ENCODE measurements at places on chromosomes 2 and 18.

DNA sequence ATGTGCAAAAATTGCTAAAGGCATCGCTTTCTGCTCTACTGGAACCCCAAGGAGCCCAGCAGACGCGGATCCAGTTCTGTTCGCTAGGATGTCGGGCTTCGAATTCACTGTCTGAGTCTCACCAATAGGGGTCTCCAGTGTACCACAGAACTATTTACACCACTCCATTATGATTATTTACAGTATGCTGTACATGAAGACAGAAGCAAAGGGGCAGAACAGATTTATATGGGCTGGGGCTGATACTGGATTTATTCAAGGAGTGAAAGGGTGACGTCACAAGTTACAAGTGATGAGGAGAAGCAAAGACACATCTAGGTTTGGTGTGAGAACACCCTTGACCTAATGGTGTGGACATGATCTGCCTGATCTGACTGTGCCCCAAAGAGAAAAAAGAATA is 185.3 kb upstream of the ATP5MC3 start:
- DNase-seq, result no peak

GRCh38 chr2:11437602-11438001 is 28.4 kb downstream of the E2F6 start:
- DNase-seq, result no peak

DNA sequence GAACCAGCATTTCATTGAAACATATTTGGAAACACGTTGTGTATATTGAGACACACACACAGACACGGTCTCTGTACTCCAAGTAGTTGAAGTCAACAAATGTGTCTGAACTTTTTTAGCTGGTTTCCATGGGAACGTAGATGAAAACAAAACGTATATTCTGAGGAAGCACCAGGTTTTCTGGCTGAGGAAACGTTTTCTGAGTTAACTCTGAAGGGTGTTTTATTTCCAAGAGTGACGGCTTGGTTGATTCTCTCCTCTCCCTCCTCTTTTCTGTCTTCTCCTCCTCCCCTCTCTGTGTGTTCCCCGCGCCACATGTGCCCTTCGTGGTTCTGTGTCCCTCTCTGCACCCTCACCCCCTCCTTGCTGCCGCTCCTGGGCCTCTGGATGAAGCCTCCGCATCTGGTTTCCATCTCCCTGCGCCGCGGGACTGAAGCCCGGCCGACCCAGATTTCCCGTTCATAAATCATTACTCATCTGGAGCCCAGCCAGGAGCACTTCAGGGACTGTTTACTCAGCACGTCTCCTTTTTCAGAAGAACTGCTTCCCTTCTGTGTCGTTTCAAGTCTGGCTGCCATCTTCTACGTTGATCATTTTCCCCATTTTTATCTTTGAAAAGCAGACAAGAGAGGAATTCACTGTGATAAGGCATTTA is 122.7 kb downstream of the COL6A3 start:
- DNase-seq, result no peak

- DNase-seq, result no peak
Measured at GRCh38 chr2:226664140-226664539, 135.5 kb downstream of the IRS1 start.

DNA sequence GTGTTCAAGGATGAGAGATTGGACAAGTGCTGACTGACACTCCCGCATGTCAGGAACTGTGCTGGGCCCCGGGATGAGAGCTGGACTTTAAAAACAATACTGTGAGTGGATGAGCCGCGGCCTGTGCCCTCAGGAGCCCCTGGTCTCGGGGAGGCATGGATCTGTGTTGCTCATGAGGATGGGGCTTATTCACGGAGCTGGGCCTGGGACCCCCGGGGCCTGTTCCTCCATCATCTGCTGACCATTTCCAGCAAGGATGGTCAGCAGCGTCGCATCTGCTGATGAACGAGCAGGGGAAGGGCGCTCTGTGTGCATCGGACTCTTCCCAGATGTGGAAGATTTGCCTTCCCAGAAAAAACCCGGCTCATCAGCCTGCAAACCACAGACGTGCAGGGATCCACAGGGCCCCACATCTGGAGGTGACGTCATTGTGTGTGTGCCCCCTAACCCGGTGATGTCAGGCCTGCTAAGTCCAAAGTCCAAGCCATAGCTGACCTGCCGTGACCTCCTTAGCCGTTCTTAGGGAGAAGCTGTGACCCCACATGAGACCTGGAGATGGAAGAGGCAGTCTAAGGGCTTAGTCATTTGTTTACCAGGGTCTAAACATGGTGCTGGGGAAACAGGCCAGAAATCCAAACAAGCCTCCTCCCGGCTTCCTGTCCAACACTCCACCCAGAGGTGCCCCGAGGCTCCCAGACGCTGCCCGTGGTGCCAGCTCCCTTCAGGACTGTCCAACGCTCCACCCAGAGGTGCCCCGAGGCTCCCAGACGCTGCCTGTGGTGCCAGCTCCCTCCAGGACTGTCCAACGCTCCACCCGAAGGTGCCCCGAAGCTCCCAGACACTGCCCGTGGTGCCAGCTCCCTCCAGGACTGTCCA is 143.9 kb downstream of the PXDN start:
- DNase-seq, result no peak

- DNase-seq, result no peak
Measured at GRCh38 chr2:180122874-180123273, 115.8 kb upstream of the CWC22 start.

DNA sequence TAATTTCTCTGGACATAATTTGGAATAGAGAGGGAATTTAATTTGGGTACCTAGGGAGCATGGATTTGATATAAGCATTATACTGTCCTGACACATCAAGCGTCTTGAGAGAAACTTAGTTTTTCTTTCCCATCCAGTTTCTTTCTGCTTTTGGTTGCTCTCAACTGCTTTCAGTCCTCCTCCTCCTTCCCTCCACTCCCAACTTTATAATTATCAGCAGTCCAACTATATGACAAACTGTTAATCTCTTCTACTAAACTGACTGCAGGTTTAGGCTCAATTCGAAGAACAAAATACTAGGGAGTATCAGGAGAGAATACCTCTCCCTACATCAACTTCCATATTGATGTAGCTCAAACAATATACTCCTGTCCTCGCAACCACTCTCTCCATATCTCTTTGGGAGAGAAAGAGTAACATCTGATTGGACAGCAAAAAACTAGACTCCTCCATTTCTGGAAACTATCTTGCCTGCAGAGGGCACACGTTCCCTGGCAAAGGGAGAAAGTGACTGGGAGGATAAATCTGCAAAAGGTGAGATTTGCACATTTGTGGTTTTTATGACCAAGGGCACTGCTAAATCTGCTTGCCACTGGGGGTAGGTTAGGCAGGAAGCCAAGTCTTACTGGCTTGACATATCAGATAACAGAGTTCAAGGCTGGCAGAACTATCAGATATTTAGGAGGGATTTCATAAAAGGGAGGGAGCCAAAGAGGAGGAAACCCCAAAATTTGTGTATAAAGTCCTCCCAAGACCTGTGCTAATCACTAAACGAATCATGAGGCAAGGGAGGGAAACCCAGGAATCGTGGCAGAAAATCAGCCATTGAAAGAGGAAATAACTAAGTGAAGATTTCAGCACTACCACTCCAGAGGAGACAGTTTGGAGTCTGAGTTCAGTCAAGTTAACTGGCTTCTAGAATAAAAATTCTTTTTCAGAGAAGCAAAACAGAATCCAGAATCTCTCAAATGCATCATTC is 40.0 kb downstream of the ICA1L start:
- DNase-seq, result no peak

- DNase-seq, result no peak
Measured at GRCh38 chr18:56903686-56904085, 243.2 kb upstream of the BOD1L2 start.

DNA sequence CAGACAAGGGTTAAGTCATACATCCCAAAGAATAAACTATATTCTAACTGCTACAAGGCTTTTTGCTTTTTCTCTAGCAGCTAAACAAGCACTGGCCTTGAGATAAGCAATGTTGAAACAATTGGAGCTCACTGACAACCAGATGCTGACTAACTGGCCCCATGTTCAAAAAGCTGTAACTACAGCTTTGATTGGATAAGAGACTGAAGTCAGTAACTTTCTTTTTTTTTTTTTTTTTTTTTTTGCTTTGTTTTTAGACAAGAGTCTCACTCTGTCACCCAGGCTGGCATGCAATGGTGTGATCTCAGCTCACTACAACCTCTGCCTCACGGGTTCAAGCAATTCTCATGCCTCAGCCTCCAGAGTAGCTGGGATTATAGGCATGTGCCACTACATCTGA is 45.4 kb upstream of the TMEM163 start:
- no peak for DNase-seq

GRCh38 chr18:11860594-11861450 is 9.6 kb downstream of the CHMP1B start:
- DNase-seq, result no peak

GRCh38 chr2:216339456-216340279 is 32.6 kb downstream of the MARCHF4 start:
- no peak for DNase-seq

GRCh38 chr18:73842795-73843394 is 304.7 kb downstream of the FBXO15 start:
- peak; percentile 53 for DNase-seq

DNA sequence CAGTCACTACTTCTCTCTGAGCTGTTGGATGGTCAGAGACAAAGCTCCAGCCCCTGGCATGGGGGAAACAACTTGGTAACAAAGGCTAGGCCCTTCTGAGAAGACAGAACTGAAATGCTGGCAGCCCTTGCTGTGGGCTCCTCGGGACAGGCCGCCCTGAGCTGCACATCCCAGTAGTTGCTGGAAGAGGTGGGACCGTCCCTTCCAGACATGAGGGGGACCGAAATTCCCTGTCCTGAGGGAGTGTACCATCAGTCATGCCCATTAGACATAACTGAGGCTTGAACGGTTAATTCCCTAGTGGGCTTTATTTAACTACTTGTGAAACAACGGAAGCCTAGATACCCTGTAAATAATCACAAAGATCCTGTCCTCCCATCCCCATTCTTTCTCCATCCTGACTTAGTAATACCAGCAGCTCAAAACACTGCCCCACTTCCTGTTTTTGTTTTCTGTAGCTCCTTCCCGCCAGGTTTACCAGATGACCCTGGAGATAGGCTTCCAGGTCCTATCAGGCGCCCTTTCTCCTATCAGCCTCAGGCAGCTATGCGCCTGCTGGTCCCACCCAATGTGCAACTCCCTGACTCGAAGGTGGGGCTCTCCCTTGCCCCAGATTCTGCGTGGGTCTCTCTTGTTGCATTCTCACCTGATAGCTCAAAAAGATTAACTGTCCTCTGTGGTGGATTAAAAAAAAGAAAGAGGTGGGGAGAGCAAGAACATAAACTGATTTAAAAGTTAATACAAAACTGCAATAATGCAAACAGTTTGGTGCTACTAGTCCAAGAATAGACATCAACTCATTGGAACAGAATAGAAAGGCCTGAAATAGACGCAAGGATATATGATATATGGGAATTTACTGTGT is 37.0 kb upstream of the NT5DC4 start:
- DNase-seq, result no peak

DNA sequence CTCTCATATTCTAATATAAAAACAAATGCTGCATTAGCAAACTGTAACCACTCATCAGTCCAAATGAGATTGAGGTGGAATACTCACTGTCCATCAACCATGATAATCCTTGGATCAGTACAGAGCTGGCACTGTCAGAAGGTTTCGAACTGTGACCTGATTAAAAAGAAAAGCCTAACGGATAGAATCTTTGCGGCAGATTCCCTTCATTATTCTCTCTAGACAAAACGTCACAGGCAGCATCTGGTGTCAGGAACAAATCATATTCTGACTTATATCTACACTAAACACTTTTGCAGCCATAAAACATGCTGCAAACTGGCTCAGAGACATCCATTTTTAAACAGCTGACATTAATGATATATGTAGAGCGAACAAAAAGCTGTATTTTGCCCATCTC is 677.7 kb upstream of the NXPH2 start:
- DNase-seq, result no peak

- no peak for DNase-seq
Measured at GRCh38 chr18:69400976-69401225, 213 bp downstream of the DOK6 start.

- no peak for DNase-seq
Measured at GRCh38 chr2:239726091-239726591, 299.0 kb downstream of the NDUFA10 start.

DNA sequence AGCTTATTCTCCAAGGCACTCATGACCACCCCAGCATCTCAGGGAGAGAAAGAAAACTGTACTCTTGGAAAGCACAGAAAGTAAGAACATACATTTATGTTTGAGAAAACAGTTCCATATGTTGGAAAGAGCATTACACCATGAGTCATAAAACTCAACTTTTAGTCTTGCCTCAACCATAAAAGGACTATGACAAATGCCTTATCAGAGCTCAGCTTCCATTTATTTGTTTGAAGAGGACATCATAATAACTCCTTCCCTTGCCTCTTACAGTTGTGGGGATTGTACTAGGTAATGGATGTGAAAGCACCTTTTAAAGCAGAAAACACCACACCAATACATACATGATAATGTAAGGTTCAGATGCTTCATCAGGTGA is 370.8 kb downstream of the LNPK start:
- DNase-seq, result no peak

DNA sequence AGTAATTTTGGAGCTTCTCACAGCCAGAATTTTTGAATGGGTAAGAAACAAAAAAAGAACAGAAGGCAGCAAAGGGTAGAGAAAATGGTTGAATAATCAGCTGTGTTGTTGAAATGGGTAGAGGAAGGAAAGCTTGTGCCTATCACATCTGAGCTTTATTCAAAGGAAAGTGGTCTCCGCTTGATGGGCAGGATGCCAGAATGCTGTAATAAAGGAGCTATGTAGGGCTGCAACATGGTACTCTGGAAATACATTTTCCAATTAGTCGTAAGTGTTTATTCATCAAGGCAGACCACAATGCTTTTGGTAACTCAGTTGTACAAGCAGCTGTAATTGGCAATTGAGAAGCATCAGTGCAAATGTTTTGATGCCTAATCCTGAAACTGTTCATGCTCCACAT is 196.9 kb downstream of the ICOS start:
- no peak for DNase-seq

GRCh38 chr2:174486563-174487107 is at the start of gene GPR155:
Gene GPR155 (minus strand): TSS chr2:174487029. CDS start chr2:174481956, 5,073 bp downstream.
- DNase-seq, result no peak

GRCh38 chr2:41498781-41499180 is 549.0 kb upstream of the PKDCC start:
- no peak for DNase-seq

GRCh38 chr2:5188636-5189035 is 503.5 kb upstream of the SOX11 start:
- DNase-seq, result no peak

GRCh38 chr18:44180683-44181082 is 500.0 kb upstream of the SETBP1 start:
- DNase-seq, result no peak

GRCh38 chr2:235366390-235366789 is 127.5 kb upstream of the AGAP1 start:
- no peak for DNase-seq

- DNase-seq, result no peak
Measured at GRCh38 chr18:7470101-7470500, 97.0 kb upstream of the PTPRM start.

DNA sequence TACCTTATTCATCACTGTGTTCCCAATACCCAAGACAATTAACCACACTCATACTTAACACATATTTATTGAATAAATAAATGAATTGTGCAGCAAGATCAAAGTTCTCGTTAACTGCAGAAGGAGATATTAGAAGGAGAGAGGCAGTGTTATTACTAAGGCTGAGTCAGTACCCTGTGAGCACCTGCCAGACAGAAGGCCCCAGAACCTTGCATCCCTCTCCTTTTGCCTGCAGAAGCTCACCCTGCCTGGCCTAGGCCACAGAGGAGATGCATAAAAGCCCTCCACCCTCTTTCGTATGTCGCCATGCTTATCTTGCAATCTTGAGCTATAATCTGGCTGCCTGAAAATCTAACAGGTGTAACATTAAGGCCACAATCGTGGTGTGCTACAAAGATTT is 20.5 kb upstream of the RNF149 start:
- DNase-seq, result no peak

Data from D721Med (cell line).